HTR-8/SVneo (cell line): ENCODE measurements at places on chromosomes 6 and 20.

GRCh38 chr20:58523971-58524315, 8.7 kb upstream of the APCDD1L start:
- no peak for DNase-seq

- DNase-seq = no peak
Observed at GRCh38 chr6:28941684-28942448, 18.1 kb upstream of the TRIM27 start.

DNA sequence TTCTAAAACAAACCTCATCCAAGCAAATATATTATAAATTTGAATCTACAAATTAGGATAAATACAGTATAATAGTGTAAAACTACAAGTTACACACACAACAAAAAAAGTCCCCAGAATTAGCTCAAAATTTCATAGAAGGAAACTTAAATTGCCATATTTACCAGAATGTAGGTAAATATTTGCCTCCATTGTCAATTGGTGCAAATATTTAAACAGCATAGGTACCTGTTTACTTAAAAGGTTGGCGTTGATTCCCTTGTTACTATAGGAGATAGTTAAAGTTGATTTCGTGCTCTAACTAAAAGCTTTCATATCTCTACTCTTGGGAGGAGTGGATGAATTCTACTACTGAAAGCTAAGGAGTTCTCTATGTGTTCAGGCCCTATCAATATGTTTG, 111.6 kb upstream of the TENT5A start:
- DNase-seq = no peak

DNA sequence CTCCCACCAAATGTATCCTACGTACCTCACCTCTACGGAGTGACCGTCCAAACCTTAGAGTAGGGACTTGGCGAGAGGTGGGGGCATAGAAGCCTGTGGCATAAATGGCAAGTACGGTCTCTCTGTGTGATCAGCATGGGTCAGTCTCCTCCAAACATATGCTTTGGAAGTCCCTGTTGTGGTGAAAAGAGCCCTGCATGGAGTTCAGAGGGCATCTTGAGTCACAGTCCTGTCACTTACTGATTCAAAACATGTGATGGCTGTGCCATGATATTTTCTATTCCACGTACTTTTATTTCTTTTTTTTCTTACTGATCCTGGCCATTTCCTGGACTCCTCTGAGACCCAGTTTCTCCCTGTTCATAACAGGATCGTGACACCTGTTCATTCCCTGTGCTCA, 67.5 kb upstream of the CEP85L start:
- DNase-seq = no peak

- no peak for DNase-seq
Observed at GRCh38 chr6:99485395-99485773, 29.8 kb downstream of the USP45 start.

GRCh38 chr20:10478205-10478604, 43.1 kb downstream of the SLX4IP start:
- DNase-seq = no peak

DNA sequence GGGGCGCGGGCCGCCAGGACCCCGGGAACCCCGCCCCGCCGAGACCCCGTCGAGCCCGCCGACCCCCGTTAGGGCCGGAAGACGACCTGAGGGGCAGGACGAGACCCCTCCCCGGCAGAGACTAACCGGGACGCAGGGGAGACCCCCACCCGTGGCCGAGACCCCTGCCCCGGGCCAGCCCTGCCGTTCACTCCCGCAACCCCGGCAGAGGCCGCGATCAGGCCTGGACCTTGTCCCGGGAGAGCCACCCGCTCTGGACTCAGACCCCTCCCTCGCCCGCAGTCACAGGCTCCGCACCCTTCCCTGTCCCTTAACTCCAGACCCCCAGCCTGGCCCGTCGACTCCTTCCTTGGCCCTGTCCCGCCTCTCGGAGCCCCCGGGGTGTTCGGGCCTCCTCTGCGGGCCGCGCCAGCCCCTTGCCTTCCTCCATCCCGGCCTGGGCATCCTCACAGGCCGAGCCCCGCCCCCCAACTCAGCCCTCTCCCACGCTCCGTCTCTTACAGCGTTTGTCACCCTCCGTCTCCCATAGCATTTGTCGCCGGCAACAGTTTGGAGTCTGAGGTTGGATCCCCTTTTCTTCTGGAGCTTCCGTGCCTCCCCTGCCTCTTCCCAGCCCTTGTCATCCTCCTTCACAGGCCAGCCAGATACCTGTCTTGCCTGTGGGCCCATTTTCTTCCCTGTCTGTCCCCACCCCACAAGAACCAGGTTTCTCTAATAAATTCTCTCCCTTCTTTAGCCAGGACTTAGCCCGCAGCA, 569 bp downstream of the TCEA2 start:
- no peak for DNase-seq

DNA sequence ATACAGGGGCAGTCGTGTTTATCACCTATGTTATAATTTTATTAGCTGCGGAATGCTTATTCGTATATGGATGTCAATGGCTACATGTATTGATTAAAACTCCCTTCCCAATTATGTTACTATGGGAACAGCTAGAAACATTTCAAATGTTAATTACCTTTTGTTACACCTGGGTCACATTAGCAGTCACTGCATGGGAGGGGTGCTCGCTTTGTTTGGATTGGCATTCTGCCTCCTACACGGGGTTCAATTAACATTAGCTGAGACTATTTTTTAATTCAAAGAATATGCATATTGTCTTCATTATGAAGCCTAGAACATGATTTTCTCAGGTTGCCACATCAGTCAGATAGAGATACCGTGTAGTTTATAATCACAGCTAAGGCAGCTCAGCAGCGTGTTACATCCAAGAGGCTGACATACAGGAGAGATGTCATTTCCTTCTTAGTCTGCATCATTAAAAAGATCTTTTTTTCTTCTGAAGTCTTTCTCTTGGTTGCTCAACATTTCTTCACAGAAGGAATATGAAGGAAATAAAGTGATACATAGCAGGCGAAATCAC, 76.2 kb upstream of the RPS6KA2 start:
- no peak for DNase-seq

DNA sequence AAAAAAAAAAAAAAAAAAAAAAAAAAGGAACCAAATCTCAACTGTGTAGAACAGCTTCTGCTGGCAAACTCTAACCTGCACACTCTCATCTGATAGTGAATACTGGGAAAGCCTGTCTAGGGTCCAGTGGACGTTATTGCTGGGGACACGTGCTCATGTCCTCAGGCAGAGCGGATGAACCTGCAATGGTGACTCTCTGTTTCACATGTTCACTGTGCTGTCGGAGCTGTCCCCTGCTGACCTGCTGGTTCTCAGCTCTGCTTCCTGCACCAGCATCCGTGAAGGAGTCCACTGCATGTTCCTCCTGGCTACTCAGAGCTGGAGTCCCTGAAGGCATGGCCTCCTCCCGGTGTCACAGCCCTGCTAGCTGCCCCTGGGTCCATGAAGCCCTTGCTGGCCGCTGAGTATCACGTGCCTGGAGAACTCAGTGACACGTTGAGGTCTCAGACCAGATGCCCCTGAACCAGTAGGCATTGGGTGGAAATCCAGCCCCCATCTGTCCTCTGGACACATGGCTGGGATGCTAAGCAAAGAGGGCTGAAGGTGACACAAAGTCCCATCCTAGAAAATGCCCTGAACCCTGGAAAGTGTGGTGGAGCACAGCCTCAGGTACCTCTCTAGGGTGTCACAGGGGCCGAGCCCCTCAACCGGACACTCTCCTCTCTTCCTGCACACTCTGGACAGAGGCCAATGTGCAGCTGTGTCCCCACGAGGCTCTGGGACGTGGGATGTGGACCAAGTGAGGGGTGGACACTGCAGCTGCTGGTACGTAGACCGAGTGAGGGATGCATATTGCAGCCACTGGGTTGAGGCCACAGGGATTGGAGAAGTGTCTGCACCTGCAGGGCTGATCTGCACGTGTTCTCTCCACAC, 54.9 kb upstream of the FRMD1 start:
- no peak for DNase-seq

GRCh38 chr6:126797981-126798380, 320.5 kb upstream of the RSPO3 start:
- DNase-seq = no peak

DNA sequence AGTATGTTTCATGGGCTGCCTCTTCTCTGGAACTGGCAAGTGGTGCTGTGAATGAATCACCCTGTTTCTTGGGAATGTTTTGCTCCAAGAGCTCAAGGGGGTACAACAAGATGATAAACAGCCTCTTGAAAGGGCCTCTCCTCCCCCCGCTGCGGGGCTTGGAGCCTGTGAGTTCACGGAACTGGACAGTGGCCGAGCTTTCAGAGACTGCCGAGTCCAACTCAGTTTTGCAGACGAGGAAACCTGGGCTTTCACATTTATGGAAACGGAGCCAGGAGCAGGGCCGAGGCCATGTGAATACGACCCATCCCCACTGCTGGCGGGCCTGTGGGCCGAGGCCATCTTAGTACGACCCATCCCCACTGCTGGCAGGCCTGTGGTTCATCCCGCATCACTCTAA, 18.2 kb upstream of the SRC start:
- no peak for DNase-seq

GRCh38 chr6:77455271-77455670, 8.0 kb downstream of the HTR1B start:
- DNase-seq = no peak

GRCh38 chr6:138550346-138550767, 51.1 kb upstream of the NHSL1 start:
- DNase-seq = no peak

GRCh38 chr6:170006071-170006899, 254.9 kb downstream of the ERMARD start:
- DNase-seq = no peak

- DNase-seq = no peak
Observed at GRCh38 chr6:154096316-154096715, 57.3 kb downstream of the OPRM1 start.

DNA sequence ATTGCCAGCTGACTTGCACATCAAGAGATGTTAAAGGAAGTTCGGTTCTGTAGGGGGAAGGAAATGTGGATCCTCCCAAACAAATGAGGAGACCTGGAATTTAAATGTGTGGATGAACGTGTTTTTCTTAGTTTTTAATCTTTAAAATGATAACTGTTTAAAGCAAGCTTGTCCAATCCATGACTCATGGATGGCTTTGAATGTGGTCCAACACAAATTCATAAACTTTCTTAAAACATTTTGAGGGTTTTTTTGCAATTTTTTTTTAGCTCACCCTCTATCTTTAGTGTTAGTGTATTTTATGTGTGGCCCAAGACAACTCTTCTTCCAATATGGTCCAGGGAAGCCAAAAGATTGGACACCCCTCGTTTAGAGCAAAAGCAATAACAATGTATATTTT, 12.6 kb downstream of the TUBB2B start:
- no peak for DNase-seq

GRCh38 chr20:17793986-17794385, 94.2 kb downstream of the BANF2 start:
- no peak for DNase-seq

GRCh38 chr6:148617530-148617929, 129.3 kb upstream of the UST start:
- DNase-seq = no peak

DNA sequence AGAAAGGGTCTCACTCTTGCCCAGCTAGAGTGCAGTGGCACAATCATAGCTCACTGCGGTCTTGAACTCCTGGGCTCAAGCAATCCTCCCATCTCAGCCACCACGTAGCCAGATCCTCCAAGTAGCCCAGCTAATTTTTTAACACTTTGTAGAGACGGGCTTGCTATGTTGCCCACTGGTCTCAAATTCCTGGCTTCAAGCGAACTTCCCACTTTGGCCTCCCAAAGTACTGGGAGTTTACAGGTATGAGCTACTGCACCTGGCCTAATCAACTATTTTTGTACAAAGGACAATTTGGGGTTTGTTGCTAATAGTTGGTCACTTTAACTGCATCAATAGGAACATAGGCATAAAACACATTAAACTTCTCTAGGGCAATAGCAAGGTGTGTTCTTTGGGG, 29.9 kb upstream of the SYNCRIP start:
- DNase-seq = no peak

GRCh38 chr20:42150230-42150629, 532.1 kb upstream of the CHD6 start:
- DNase-seq = no peak

DNA sequence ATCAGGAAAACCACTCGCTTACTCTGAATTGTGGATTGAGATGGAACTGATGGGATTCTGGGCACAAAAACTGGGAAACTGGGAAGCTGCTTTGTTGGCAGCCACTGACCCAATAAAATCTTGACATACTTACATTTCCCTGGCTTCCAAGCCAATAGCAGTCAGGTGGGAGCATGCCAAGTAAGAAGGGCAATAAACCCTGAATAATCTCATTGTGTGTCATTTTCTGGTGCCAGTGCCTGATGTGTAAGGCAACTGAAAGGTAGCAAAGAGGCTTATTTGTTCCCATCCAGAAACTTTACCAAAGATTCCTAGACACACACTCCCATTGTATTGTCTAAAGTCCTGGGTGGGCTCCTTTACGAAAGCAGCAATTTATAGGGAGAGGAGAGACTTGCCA, 93.2 kb downstream of the TBX18 start:
- no peak for DNase-seq

- DNase-seq = no peak
Observed at GRCh38 chr6:134424165-134424797, 106.4 kb upstream of the SGK1 start.

DNA sequence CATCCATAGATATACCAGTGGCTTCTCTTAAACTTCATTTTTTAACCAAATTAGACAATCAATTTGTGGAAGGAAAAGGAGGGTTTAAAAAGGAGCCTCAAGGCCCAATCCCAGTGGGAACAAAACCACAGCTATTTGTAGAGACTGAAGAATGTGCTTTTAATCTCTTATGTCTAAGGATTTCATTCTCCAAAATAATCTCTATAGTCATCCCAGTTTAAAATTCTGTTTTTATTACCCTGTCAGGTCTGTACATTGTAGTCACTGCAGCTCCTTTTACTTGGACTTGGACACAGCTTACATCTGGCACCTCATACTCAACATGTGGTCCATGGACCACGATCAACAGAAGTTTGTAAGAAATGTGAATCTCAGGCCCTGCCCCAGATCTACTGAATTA, 152.1 kb upstream of the STMND1 start:
- DNase-seq = no peak

GRCh38 chr6:120147071-120147871, 797.7 kb upstream of the MAN1A1 start:
- no peak for DNase-seq

- no peak for DNase-seq
Observed at GRCh38 chr6:168609914-168610490, 169.0 kb downstream of the SMOC2 start.

DNA sequence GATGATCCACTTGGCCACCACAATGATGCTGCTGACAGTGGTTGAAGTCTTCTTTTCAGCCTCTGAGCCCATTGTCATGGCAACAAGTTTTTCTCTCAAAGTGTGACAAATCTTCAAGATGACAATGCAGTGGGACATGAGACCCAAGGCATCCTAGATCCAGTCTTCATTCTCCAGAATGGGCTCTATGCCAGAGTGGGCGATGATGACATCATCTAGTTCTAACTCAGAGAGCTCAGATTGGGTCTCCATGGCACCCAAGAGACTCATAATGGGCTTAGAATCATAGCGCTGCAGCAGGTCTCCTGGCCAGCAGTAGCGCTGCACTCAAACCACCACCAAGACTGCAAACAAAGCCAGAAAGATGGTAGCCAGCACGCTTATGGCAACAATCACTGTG, 973.6 kb downstream of the EYS start:
- no peak for DNase-seq

- no peak for DNase-seq
Observed at GRCh38 chr6:143068001-143068400, 7.3 kb downstream of the AIG1 start.

- no peak for DNase-seq
Observed at GRCh38 chr20:9019833-9020232, 49.1 kb upstream of the PLCB4 start.
